ENCODE measurements at places on chromosomes 3 and 15.

- H3K4me1 ChIP-seq = peaks cover 39% of the 10 kb centered on the region
- no peak for DNase-seq
- H3K4me3 ChIP-seq = peak overlapping the region; percentile 83
- no peak overlapping the region for H3K27ac ChIP-seq
Measured at GRCh38 chr15:88911766-88912118, 1.4 kb downstream of the MFGE8 start.

GRCh38 chr3:48016301-48016973 is at the start of gene MAP4:
Gene MAP4 (minus strand): TSS chr3:48016416. CDS start chr3:47998860, 17,556 bp downstream.
- no peak for DNase-seq
- peak within 1 kb of the TSS; percentile 98 for H3K27ac ChIP-seq
- H3K4me1 ChIP-seq = peaks cover 87% of the 10 kb centered on the region
- H3K36me3 ChIP-seq = no peaks in the 10 kb centered on the region

- no peaks in the 10 kb centered on the region for H3K36me3 ChIP-seq
- no peak for DNase-seq
- peaks cover 7% of the 10 kb centered on the region for H3K27me3 ChIP-seq
Measured at GRCh38 chr3:57434041-57434440, 110.1 kb downstream of the DNAH12 start.

DNA sequence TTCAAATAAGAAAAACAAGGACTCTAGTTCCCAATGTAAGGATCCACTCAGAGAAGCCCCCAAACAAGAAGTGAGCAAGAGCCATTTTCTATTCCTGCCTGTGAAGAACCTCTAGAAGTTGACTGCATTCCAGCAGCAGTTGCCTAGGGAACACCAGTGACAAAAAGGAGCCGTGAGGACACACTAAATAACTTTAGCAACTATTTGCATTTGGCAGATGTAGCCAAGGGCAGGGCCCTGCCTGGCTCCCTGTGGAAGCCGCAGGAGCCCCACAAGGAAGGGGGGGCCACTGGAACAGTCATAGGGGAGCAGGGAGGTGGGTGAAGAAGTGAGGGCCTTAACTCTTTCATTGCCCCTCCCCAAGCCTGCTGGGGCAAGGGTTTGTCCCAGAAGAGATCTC is 470.2 kb upstream of the PROK2 start:
- no peak for DNase-seq
- peak overlapping the region; percentile 18 for H3K27ac ChIP-seq
- peaks cover 39% of the 10 kb centered on the region for H3K27me3 ChIP-seq
- H3K4me1 ChIP-seq = peaks cover 31% of the 10 kb centered on the region
- H3K36me3 ChIP-seq = no peaks in the 10 kb centered on the region

- no peak overlapping the region for H3K4me3 ChIP-seq
- no peaks in the 10 kb centered on the region for H3K27me3 ChIP-seq
- H3K4me1 ChIP-seq = peaks cover 5% of the 10 kb centered on the region
- no peak overlapping the region for H3K27ac ChIP-seq
- no peaks in the 10 kb centered on the region for H3K36me3 ChIP-seq
Measured at GRCh38 chr3:154973851-154974250, 106.3 kb upstream of the MME start.

DNA sequence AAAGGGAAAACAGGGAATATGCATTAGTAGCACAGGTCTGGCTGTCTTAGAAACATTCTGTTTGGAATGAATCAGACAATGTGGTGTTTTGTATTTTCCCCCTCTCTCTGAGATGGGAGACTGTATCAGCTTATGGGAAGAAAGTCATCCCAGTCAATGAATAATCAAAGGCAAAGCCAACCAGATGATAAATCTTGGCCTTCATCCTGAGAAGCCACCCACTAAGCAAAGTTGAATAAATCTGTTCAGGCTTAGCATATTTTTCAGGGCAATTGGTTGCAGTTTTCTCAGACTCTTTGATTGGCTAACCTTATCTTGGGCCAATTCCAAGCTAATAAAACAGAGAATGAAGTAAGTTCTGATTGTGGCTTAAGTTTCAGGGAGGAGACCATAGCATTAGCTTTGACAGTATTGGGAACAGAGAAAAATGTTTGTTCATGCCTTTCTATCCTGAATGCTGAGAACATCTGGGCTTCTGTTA is 63.6 kb upstream of the ARL8B start:
- no peaks in the 10 kb centered on the region for H3K36me3 ChIP-seq
- peaks cover 41% of the 10 kb centered on the region for H3K4me1 ChIP-seq
- DNase-seq = no peak
- peaks cover 3% of the 10 kb centered on the region for H3K27me3 ChIP-seq
- no peak overlapping the region for H3K4me3 ChIP-seq

- H3K4me3 ChIP-seq = no peak overlapping the region
- DNase-seq = no peak
Measured at GRCh38 chr3:196617256-196617655, 22.2 kb upstream of the NRROS start.

DNA sequence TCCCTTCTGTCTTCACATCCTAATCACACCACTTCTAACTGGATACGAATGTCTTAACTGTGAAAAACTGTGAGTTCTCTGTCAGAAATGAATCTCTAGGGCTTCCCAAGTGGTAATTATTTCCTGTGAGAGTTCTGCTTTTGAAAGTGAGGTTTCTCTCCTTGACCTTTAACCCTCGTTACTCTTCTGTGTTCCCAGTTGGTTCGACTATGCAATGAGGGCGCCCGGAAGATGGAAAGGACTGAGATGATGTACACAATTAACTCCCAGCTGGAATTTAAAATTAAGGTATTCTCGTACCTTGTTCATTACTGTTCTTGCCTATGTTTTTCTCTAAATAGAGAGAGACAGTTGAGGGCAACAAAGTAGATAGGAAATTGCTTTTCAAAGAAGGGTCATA is 96.5 kb downstream of the ARHGEF26 start:
- peaks cover 2% of the 10 kb centered on the region for H3K36me3 ChIP-seq
- no peaks in the 10 kb centered on the region for H3K27me3 ChIP-seq
- H3K4me3 ChIP-seq = no peak overlapping the region
- no peak overlapping the region for H3K27ac ChIP-seq

- no peak for DNase-seq
- H3K27ac ChIP-seq = no peak overlapping the region
- no peak overlapping the region for H3K4me3 ChIP-seq
- H3K27me3 ChIP-seq = no peaks in the 10 kb centered on the region
- H3K36me3 ChIP-seq = peaks cover 18% of the 10 kb centered on the region
Measured at GRCh38 chr15:39801641-39802309, 19.1 kb upstream of the FSIP1 start.

GRCh38 chr15:46589088-46589487 is 954.3 kb downstream of the SQOR start:
- H3K27me3 ChIP-seq = no peaks in the 10 kb centered on the region
- DNase-seq = no peak
- H3K4me3 ChIP-seq = no peak overlapping the region
- H3K27ac ChIP-seq = no peak overlapping the region

DNA sequence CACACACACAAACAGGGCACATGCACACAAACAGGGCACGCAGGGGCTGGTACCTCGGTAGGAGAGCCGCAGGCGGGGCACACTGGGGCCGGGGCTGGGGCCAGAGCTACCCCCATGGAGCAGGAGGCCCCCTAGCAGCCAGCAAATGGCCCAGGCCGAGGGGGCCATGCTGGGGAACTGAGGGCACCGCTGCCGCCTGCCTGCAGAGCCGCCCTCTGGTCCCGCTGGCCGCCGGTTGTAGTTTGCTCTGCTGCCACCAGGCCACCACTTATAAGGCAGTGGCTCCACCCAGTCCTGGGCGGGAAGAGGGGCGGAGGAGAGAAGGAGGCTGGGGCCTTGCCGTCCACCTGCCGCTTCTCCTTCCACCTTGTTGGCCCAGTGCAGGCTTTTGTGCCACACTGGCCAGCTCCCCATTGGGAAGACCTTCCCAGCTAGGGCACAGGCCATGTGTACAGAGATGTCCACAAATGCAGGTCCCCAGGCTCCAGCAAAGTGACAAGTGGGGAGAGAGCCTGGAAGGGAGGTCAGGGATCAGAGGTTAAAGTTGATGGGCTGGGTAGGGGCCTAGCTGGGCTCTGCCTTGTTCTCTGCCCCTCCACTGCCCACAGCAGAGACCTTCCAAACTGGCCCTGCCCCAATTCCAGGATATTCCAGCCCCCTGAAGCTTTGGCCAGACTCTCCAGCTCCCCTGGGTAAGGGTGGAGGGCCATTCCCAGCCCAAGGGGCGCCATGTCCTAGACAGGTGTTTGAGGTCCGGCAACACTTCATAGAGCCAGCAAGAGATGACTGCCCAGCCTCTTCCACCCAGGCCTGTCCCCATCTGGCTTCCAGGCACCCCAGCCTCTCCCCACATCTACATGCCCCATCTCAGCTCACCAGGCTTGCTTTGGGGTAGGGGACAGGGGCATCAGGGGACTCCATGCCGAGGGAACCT is at the start of gene SEMA3G:
Gene SEMA3G (minus strand): TSS at position 244 of the 934 bp plus-strand sequence. CDS start 76 bp downstream, at position 168.
- no peak within 1 kb of the TSS for H3K4me3 ChIP-seq
- no peak within 1 kb of the TSS for H3K27ac ChIP-seq
- no peaks in the 10 kb centered on the region for H3K27me3 ChIP-seq
- H3K36me3 ChIP-seq = no peaks in the 10 kb centered on the region
- peak; percentile 94 for DNase-seq

- H3K4me1 ChIP-seq = peaks cover 20% of the 10 kb centered on the region
- no peaks in the 10 kb centered on the region for H3K36me3 ChIP-seq
- DNase-seq = no peak
- H3K4me3 ChIP-seq = no peak overlapping the region
Measured at GRCh38 chr3:173401369-173401768, 3.8 kb downstream of the NLGN1 start.

- H3K27me3 ChIP-seq = no peaks in the 10 kb centered on the region
- peaks cover 3% of the 10 kb centered on the region for H3K36me3 ChIP-seq
- no peak for DNase-seq
Measured at GRCh38 chr3:48436477-48436787, 3.5 kb downstream of the CCDC51 start.

- no peak overlapping the region for H3K27ac ChIP-seq
- H3K27me3 ChIP-seq = peaks cover 37% of the 10 kb centered on the region
- H3K36me3 ChIP-seq = no peaks in the 10 kb centered on the region
- H3K4me3 ChIP-seq = no peak overlapping the region
- DNase-seq = no peak
- no peaks in the 10 kb centered on the region for H3K4me1 ChIP-seq
Measured at GRCh38 chr3:127254730-127255129, 33.1 kb downstream of the PRR20G start.

DNA sequence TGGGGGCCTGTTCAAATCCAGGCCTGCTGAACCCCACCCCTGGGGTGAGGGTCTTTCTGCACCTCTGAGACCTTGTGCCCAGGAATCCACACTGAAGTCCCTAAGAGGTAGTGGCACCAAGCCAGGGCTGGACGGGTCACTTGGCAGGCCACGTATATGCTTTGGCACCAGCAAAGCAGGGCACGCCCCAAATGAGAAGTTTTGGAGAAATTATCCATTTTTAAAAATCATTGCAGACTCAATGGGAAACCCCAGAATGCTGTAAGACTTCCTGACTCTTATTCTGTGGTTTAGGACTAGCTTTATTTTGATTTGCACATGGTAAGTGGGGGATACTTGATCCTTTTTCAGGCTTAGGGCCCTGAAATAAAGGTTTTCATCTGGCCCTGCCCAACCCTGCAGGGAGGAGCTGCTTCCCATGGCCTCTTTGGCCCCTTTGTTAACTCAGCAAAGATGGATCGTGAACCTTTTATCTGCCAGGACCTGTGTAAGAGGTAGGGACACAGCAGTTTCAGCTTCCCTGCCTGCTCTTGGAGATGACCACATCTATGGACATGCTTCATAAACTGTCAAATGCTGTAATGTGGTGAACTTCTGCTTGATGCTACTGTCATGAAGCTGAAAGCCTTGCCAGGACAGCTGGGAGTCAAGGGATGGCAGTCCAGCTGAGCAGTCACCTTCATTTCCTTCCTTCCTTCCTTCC is 88.0 kb downstream of the HMG20A start:
- no peak for DNase-seq
- H3K27me3 ChIP-seq = no peaks in the 10 kb centered on the region
- H3K36me3 ChIP-seq = no peaks in the 10 kb centered on the region
- peak overlapping the region; percentile 83 for H3K27ac ChIP-seq

DNA sequence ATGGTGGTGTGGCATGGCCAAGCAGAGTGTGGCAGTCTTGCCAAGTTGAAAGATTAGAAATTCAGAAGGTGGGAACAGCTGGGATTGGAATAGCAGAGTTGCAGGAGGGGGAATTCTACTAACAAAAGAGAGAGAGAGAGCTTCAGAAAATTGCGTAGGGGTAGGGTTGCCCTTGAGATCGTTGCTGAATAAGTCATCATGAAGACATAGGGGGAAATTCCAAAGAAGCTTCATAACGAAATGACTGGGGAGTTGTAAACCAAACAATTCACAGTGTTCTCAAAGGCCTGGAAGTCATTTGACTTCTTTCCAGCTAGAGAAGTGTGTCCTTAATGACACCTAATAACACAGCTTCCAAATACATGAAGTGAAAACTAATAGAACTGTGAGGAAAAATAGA is 26.3 kb upstream of the TIPARP start:
- no peak overlapping the region for H3K4me3 ChIP-seq
- no peak for DNase-seq

DNA sequence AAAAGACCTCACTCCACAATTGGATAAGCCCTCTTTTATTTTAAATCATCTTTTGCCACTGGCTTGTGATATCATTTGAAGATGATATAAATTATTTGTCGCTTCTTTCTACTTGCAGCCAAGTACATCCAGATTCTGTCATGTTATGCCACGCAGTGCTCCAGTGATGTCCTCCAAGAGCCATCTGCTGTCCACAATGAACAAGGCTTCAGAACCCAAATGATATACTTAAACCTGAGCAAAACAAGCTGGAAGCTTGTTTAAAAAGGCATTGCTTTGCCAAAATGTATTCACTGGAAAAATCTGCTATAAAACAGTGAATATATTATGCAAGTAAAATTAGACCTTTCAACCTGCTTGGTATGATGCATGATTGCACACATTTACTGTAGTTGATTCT is 58.8 kb upstream of the ARL6 start:
- H3K4me1 ChIP-seq = no peaks in the 10 kb centered on the region
- no peak for DNase-seq
- no peak overlapping the region for H3K4me3 ChIP-seq

GRCh38 chr3:11482021-11482420 is 161.7 kb downstream of the VGLL4 start:
- H3K36me3 ChIP-seq = no peaks in the 10 kb centered on the region
- peaks cover 24% of the 10 kb centered on the region for H3K4me1 ChIP-seq
- no peak overlapping the region for H3K27ac ChIP-seq
- DNase-seq = no peak
- no peaks in the 10 kb centered on the region for H3K27me3 ChIP-seq

DNA sequence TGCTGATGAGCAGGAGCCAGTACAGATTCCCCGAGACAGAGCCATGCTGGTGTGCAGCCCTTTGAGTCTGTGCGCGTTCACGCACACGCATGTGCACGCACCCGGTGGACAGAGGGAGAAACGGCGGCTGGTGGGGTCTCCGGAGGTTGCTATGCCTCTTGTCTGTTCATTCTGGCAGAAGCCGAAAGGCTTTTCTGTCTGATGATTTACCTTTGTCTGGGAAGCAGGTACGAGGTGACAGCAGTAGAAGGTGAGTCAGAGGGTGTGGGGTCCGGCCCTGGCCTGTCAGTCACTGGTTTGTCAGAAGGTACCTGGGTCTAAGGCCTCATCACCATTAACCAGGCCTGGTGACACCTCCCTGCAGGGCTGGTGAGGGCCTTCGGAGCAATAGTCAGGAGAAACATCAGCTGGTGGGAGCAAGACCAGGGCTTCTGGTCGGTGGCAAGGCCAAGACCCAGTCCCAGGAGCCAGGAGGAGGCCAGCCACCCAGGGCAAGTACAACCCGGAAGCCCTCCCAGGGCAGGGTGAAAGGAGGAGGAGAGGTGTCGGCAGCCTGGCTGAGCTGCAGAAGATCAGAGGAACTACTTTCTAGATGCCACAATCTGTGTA is 7.5 kb downstream of the PCSK6 start:
- peaks cover 11% of the 10 kb centered on the region for H3K4me1 ChIP-seq
- peaks cover 12% of the 10 kb centered on the region for H3K27me3 ChIP-seq
- H3K36me3 ChIP-seq = no peaks in the 10 kb centered on the region
- no peak for DNase-seq
- no peak overlapping the region for H3K4me3 ChIP-seq
